Left lung (tissue), 14 donors: ENCODE measurements at places on chromosomes 4 and X. TPM values are rescaled to one million over a fixed set of nuclear protein-coding genes. Genes with fewer than 3 reads are reported as not detected.

DNA sequence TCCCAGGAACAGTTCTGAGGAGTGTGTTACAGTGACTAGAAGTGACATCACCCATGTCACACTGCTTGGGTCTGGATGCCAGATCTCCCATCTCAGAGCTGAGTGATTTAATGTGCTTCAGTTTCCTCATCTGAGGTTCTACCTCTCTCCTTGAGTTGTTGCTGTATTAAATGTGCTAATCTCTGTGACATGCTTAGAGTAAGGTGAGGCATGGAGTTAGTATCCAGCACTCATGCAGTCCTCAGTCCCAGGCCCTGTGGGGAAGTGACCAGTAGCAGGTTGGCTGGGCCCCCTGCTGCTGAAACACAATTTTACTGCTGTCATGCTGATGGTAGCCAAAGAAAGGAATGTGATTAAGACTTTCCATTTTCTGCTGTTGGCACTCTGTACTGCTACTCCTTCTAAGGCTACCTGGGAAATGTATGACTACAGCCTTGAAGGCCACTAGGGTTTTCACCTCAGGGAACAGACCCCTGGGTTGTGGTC is 639.6 kb downstream of the MID1IP1 start:
- DNase-seq = no peak

DNA sequence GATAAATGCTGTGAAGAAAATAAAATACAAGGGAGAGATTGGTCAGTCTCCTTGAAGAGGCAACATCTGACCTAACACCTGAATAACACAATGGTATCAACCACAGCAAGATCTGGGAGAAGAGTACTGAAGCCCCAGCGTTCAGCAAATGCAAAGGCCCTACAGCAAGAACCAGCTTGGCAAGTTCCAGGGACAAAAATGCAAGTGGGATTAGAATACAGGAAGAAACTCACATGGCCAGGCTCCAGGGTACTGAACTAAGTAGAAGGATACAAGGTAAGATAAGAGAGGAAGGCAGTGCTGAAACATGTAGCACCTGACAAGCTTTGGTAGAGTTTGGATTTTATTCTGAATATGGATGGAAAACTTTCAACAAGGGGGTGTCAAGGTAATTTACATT is 3.6 kb downstream of the SMIM14 start:
- DNase-seq = no peak

DNA sequence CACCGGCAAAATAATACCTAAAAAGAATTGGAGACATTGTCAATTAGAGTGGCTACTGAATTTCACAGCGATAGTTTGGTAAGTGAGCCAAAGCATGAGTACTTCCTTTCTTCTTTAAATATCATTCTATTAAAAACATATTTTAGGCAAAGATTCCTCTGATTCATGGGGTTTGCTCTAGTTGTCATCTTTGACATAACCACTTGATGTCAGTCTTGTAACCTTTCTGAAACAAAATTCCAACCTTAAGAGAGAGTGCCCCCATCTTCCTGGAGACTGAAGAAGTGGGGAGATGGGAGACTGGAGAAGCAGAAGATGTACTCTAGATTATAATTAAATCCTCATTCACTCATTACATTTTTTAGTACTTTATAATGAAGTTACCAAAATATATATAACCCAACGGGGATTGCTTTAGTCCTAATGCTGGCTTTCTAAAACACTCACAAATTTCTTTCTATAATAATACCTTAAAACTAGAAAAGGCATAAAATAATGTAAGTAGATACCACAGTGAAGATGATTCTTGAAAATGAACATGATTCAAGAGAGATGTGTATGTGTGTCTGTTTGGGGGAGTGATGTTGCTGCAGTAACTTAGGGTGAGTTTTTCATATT is 96.4 kb downstream of the EMCN start:
- no peak for DNase-seq

Gene DCAF4L1
- total RNA-seq = 0.58 TPM

- DNase-seq = no peak
Measured at GRCh38 chr4:123366144-123366748, 30.3 kb upstream of the SPRY1 start.

DNA sequence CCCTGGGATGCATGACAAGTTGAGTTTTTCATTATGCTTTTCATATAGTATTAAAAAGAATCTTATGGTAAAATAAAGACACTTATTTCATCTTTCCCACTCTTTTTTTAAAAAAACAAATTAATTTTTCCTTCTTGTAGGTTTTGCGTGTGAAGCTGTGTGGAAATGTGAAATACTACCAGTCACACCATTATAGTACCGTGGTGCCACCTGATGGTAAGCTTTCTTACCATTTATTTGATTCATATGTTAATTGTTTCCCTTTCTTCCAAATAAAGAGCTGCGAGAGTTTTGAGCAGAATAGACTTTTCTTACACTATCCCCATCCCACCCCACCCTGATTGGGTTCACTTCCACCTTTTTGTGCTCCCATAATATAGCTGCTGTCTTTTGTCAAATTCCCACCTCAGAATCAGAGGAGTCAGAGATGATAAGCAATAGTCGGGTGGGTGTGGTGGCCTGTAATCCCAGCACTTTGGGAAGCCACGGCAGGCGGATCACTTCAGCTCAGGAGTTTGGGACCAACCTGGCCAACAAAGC is 44.3 kb downstream of the CASP6 start:
- no peak for DNase-seq

- DNase-seq = no peak
Measured at GRCh38 chrX:46683048-46683447, 75.9 kb downstream of the SLC9A7 start.

Gene ITIH6
- not detected for total RNA-seq

Gene POU4F2
- total RNA-seq = not detected

Gene TMEM271
- not detected for total RNA-seq

Gene ZCCHC18
- 0.42 TPM for total RNA-seq

Gene TRIM60
- total RNA-seq = not detected

Gene LCORL
- 13.3 TPM for total RNA-seq

GRCh38 chr4:30116401-30116800 is 603.8 kb upstream of the PCDH7 start:
- no peak for DNase-seq

DNA sequence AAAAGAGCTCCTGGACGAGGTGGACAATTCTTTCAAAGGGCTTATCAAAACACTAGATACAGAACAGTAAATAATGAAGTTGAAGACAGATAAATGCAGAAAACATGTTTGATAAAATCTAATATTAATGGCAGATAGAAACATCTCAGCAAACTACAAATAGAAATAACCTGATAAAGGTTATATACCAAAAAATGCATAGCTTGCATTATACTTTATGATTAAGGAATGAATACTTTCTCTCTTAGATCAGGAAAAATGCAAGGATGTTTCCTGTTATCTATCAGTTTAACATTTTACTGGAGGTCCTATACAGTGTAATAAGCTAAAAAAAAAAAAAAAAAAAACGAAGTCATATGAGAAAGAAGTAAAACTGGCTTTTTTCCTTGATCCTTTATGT is 304.5 kb upstream of the CXorf51A start:
- DNase-seq = no peak

- DNase-seq = no peak
Measured at GRCh38 chrX:16658284-16658683, 8.3 kb downstream of the S100G start.

Gene PPEF2
- not detected for total RNA-seq

Gene BMP3
- total RNA-seq = 8.9 TPM

Gene HTATSF1
- 26.8 TPM for total RNA-seq

Gene ESX1
- total RNA-seq = not detected

DNA sequence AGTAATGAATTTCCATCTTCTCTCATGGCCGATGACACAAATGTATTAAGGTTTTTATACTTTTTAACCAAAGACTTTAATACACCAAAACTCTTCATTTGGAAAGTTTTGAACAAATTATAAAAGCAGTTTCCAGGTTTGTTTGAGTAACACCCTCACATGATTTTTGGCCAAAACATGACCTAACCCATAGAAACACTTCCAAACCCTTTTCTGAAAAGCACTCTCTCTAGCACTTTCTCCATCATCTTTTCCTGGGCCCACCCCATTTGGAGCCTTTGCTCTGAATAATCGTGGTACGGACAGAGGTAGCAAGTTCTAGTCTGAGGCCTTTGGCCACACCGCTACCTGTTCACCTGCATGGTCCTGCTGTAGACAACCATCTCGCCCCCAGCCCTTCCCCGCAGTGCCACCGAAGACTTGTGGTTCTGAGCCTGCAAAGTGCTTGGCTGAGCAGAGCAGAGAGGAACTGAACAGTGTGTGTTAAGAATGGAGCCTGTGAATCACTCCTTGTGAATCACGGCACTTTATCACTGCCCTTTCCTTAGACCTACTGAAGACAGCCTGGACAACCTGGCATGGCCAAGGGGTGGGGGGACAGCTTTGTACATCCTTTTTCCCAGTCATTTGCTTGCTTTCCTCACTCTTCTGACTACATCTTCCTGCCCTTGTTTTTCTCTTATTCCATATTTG is 181.8 kb downstream of the PTTG2 start:
- no peak for DNase-seq

DNA sequence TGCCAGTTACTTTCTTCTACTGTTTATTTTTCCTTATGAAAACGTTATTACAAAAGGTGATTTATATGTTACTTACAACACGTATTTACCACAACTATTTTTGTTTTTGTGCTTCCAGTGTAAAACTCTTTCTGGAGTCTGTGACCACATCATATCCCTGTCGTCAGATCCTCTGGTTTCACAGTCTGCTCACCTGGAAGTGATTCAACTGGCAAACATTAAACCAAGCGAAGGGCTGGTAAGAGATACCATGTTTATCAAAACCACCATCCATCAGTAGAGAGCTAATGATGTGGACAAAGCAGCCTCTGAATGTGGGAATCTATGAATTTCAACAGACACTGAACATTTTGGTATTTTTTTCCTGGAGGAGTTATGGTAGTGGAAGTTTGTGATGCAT is 116.1 kb downstream of the CNKSR2 start:
- DNase-seq = no peak

DNA sequence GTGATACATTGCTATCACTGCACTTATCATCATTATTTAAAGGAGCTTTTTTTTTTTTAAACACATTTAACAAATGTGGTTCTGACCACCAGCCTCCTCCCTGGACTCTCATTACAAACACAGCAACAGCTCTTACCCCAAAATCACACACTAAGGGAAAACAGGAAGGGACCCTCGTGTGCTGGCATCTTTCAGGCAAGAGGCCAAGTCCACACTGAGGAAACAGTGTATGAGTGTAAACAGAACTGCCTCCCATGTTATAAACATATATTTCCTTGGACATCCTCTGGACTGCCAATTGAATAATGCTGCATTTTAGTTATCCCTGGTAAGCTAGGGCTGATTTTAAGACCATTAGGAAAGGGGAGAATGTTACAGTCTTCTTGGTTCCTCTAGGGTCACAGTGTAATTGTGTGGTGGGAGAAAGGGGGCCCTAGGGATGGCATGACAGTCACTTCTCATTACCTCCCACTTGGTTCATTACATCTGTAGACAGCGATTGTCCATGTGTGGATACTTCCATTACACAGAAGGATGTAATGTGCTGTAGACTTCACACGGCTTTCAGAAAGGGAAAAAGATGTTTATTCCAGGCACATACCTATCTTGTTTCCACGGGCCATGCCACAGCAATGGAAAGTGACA is 244.6 kb upstream of the TET2 start:
- no peak for DNase-seq

- DNase-seq = no peak
Measured at GRCh38 chr4:33184657-33185290, 2464.6 kb downstream of the PCDH7 start.

DNA sequence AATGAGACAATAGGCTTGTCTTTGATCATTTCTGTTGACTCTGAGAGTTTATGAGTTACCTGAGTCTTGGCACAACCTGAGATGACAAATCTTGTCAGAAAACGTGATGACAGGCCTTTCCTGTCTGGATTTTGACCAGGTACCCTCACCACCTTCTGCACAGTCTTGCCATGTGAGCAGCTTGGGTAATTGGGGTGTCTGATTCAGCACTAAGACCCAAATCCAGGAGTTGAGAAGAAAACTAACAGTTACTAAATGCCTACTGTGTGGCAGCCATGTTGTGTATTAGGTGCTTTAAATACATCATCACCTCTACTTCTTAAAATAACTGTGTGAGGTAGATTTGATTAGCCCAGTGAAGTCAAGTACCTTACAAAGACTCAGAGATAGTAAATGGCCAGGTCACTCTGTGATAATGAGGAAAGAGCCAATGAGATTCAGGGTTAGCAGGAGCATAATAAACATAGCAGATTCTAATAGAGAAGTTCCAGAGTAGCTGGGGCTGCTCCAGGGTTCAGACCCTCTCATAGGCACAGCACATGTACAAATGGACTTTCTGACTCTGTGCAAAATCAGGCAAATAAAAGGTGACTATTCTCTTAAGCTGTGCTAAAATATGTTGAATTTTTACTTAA is 2.8 kb downstream of the EREG start:
- DNase-seq = no peak

Gene CLTRN
- 0.39 TPM for total RNA-seq

DNA sequence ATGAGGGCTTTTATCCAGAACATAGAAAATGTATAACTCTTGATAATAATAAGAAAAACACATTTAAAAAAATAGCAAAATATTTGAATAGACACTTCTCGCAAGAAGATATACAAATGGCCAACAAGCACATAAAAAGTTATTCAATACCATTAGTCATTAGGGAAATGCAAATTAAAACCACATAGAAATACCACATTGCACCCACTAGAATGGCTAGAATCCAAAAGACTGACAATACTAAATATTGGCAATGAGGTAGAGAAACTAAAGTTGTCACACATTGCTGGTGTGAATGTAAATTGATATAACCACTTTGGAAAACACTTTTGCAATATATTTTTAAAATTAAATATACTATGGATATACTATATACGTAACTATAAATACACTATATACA is 754.3 kb upstream of the MAGEB2 start:
- DNase-seq = no peak

DNA sequence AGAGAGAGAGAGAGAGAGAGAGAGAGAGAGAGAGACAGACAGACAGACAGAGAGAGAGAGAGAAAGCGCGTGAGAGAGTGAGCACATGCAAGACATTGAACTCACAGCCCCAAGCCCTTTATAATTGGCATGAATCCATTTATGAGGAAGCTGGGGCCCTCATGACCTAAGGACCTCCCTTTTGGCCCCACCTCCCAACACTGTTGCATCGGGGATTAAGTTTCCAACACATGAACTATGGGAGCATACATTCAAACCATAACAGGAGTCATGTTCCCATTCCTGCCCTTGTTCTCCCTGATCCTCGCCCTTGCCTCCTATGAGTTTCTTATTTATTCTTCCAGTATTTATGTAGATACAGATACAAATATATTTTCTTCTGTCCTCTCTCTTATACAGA is 269.8 kb upstream of the ARX start:
- no peak for DNase-seq

Gene KCNE5
- not detected for total RNA-seq

- no peak for DNase-seq
Measured at GRCh38 chrX:29903360-29903759, 312.0 kb upstream of the MAGEB2 start.

Gene NAT8L
- 0.24 TPM for total RNA-seq

Gene LRAT
- total RNA-seq = 0.89 TPM

GRCh38 chrX:31656013-31656412 is 584.2 kb upstream of the FTHL17 start:
- no peak for DNase-seq

GRCh38 chrX:91435395-91435794 is 756 bp downstream of the PABPC5 start:
- no peak for DNase-seq
